ENCODE measurements at places on chromosomes 7 and 10. TPM values are rescaled to one million over a fixed set of nuclear protein-coding genes. Genes with fewer than 3 reads are reported as not detected.

- no peak for DNase-seq
- H3K4me3 ChIP-seq: no peak overlapping the region
- no peaks in the 10 kb centered on the region for H3K4me1 ChIP-seq
- no peaks in the 10 kb centered on the region for H3K36me3 ChIP-seq
Observed at GRCh38 chr10:14377591-14378175, 47.0 kb upstream of the FRMD4A start.

GRCh38 chr7:149286811-149287400, 24.9 kb downstream of the ZNF783 start:
- peaks cover 87% of the 10 kb centered on the region for H3K27me3 ChIP-seq
- no peak overlapping the region for H3K27ac ChIP-seq
- no peak overlapping the region for H3K4me3 ChIP-seq

GRCh38 chr7:130611218-130611617, 57.3 kb downstream of the COPG2 start:
- H3K27me3 ChIP-seq: no peaks in the 10 kb centered on the region
- no peak overlapping the region for H3K27ac ChIP-seq
- no peak for DNase-seq
- H3K4me1 ChIP-seq: no peaks in the 10 kb centered on the region
- H3K4me3 ChIP-seq: no peak overlapping the region

DNA sequence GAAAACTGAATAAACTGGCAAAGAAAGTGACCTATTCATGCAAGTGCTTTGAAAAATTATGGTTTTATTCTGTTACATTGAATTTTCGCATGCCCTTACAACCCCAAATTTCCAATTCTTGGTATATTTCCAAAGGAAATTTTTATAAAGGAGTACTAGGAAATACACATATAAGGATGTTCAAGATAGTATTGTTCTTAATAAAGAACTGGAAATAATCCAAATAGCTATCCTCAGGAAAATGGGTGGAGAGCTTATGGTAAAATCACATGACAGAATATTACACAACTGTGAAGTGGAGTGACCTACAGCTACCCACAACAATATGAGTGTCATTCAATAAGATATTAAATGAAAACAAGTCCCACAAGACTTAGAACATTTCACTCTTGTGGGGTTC, 138.9 kb upstream of the BMPER start:
- H3K36me3 ChIP-seq: no peaks in the 10 kb centered on the region
- DNase-seq: no peak
- H3K27me3 ChIP-seq: no peaks in the 10 kb centered on the region
- H3K27ac ChIP-seq: no peak overlapping the region

- no peaks in the 10 kb centered on the region for H3K36me3 ChIP-seq
- no peak for DNase-seq
- no peaks in the 10 kb centered on the region for H3K4me1 ChIP-seq
- no peak overlapping the region for H3K27ac ChIP-seq
- no peak overlapping the region for H3K4me3 ChIP-seq
Observed at GRCh38 chr7:42746214-42746613, 165.7 kb downstream of the C7orf25 start.

DNA sequence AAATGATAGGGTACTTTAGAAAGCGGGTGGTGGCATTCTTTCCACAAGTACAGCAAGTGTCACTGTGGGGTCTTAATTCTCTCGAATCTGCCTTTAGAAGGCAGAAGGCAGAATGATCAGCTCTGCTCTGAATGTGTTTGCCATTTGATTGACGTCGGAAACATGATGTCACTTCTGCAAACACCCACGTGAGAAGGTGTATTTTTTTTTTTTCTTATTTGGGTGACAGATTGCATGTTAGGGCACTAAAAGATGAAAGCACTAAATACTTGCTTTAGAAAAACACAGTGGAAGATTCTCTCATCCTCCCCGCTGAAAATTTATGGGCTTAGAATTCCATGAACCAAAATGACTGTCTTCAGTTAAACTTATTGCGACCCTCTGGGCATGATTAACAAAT, 150.2 kb downstream of the TCF7L2 start:
- no peak overlapping the region for H3K4me3 ChIP-seq
- no peak for DNase-seq
- H3K36me3 ChIP-seq: no peaks in the 10 kb centered on the region
- H3K27me3 ChIP-seq: peaks cover 4% of the 10 kb centered on the region
- no peaks in the 10 kb centered on the region for H3K4me1 ChIP-seq
- H3K27ac ChIP-seq: no peak overlapping the region

GRCh38 chr7:131816391-131817007, 260.1 kb upstream of the PODXL start:
- no peak overlapping the region for H3K4me3 ChIP-seq
- peaks cover 43% of the 10 kb centered on the region for H3K27me3 ChIP-seq
- no peaks in the 10 kb centered on the region for H3K4me1 ChIP-seq
- DNase-seq: no peak
- H3K36me3 ChIP-seq: no peaks in the 10 kb centered on the region

DNA sequence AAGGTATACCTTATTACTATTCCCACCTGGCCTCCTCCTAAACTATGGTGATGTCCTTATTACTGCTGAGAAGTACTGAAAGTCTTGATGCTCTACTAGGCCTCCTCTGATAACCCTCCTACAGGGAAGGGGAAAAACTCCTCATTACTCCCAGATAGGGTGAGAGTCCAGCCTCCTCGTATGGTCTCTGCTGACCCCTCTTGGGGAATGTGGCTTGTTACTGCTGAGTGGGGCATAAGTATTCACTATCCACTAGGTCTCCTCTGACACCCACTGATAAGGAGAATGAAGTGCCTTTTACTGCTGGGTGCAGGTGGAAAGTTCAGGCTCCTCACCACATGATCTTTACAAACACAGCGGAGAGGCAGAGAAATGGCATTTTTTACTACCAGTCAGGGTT, 222.9 kb downstream of the CHRM2 start:
- DNase-seq: peak; percentile 5
- H3K36me3 ChIP-seq: no peaks in the 10 kb centered on the region
- no peaks in the 10 kb centered on the region for H3K4me1 ChIP-seq
- no peak overlapping the region for H3K4me3 ChIP-seq
- no peaks in the 10 kb centered on the region for H3K27me3 ChIP-seq

DNA sequence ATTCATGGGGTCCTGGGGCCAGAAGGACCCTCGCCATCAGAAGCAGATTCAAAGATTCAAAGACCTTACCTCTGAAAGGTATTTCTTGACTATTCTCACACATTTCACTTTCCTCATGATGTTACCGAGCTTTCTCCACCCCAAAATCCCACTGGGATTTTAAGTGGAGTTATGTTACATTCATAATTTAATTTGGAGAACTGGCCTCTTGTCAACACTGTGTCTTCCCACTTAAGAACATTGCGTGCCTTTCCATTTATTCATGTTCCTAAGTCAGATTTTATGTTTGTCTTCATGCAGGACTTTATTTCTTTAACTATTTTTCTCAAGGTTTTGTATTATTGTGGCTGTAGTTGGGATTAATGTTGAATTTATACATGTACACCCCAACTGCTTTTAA, 123.5 kb upstream of the BMPER start:
- no peaks in the 10 kb centered on the region for H3K27me3 ChIP-seq
- DNase-seq: no peak
- no peak overlapping the region for H3K27ac ChIP-seq

DNA sequence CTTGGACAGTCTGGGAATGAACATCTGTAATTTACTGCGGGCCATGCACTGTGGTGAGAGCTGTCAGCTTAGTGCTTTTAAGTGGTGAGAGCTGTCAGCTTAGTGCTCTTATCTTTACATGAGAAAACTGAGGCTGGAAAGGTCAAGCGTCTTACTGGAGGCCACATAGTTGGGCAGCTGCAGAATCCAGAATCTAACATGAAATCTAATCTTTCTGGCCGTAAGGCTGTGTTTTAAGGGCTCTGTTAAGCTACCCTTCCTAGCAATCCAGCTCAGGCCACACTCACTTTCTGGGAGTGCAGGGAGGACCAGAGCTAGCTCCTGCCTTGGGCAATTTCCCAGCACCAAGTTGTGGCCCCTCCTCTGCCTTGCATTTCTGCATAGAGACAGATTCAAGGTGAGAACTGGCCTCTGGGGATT, 70.2 kb downstream of the SORCS3 start:
- no peaks in the 10 kb centered on the region for H3K36me3 ChIP-seq
- no peak overlapping the region for H3K4me3 ChIP-seq
- H3K27me3 ChIP-seq: no peaks in the 10 kb centered on the region
- H3K4me1 ChIP-seq: no peaks in the 10 kb centered on the region
- no peak overlapping the region for H3K27ac ChIP-seq
- DNase-seq: no peak

GRCh38 chr7:27165089-27165995, at the start of gene HOXA9:
HOXA9 (minus strand) TSS chr7:27165537; CDS start chr7:27165457, 80 bp downstream.
- DNase-seq: no peak
- peaks cover 37% of the 10 kb centered on the region for H3K27me3 ChIP-seq
- no peak within 1 kb of the TSS for H3K4me3 ChIP-seq
- no peaks in the 10 kb centered on the region for H3K4me1 ChIP-seq
- H3K27ac ChIP-seq: no peak within 1 kb of the TSS

DNA sequence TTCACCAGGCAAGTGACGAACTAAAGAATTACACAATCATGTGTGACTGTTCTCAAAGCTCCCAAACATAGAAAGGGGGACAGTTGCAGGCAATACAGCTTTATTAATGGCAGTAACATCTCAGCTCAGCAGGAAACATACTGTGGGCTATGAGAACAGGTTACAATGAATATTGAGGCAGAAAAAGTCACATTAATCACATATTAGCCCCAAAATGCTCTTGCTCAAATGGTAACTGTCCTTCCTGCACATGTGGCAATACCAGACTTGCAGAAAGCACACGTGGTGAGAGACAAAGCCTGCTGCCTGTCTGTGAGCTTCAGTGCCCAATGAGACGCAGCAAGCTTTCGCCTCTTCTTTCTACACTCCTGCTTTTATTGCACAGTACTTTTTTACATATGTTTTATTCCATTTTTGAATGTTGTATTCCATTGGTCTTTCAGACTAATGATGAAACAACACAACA, 104.9 kb upstream of the ACBD5 start:
- H3K4me1 ChIP-seq: no peaks in the 10 kb centered on the region
- DNase-seq: no peak
- H3K27me3 ChIP-seq: peaks cover 5% of the 10 kb centered on the region
- no peak overlapping the region for H3K4me3 ChIP-seq

GRCh38 chr10:103986360-103986759, 19.4 kb downstream of the SLK start:
- DNase-seq: no peak
- no peaks in the 10 kb centered on the region for H3K27me3 ChIP-seq
- H3K4me1 ChIP-seq: no peaks in the 10 kb centered on the region
- no peak overlapping the region for H3K27ac ChIP-seq

DNA sequence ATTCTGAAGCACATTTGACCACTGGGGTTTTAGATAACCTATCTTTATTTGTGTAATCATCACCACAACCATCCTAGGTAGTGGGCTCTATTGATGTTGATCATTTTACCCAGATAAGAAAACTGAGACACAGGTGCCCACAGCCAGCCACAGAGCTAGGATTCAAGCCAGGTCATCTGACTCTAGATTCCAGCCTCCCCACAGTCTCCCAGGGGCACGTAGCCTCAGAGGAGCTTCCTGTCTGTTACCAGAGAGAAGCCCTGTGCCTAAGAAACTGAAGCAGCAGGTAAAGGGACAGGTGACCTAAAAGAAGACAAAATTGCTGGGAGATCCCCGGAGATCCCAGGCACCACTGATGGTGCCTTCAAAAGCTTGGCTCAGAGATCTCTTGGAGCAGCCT, 55.8 kb downstream of the ALOX5 start:
- no peak overlapping the region for H3K4me3 ChIP-seq
- DNase-seq: no peak
- peaks cover 15% of the 10 kb centered on the region for H3K27me3 ChIP-seq
- H3K27ac ChIP-seq: no peak overlapping the region

GRCh38 chr7:105102557-105103352, 88.8 kb downstream of the KMT2E start:
- H3K36me3 ChIP-seq: peaks cover 86% of the 10 kb centered on the region
- H3K27me3 ChIP-seq: no peaks in the 10 kb centered on the region
- no peak overlapping the region for H3K27ac ChIP-seq
- no peak for DNase-seq
- no peak overlapping the region for H3K4me3 ChIP-seq
- H3K4me1 ChIP-seq: no peaks in the 10 kb centered on the region

- H3K4me1 ChIP-seq: peaks cover 18% of the 10 kb centered on the region
- no peaks in the 10 kb centered on the region for H3K27me3 ChIP-seq
- peaks cover 57% of the 10 kb centered on the region for H3K36me3 ChIP-seq
Observed at GRCh38 chr7:24824400-24824799, 67.1 kb upstream of the GSDME start.

- H3K27ac ChIP-seq: no peak overlapping the region
- no peak overlapping the region for H3K4me3 ChIP-seq
- H3K36me3 ChIP-seq: no peaks in the 10 kb centered on the region
- no peak for DNase-seq
- H3K27me3 ChIP-seq: no peaks in the 10 kb centered on the region
Observed at GRCh38 chr7:13309535-13309934, 622.1 kb downstream of the ARL4A start.

- H3K27ac ChIP-seq: no peak overlapping the region
- H3K27me3 ChIP-seq: no peaks in the 10 kb centered on the region
- no peak overlapping the region for H3K4me3 ChIP-seq
- peaks cover 15% of the 10 kb centered on the region for H3K36me3 ChIP-seq
- no peak for DNase-seq
- peaks cover 10% of the 10 kb centered on the region for H3K4me1 ChIP-seq
Observed at GRCh38 chr10:73917566-73918305, 6.8 kb downstream of the PLAU start.

DNA sequence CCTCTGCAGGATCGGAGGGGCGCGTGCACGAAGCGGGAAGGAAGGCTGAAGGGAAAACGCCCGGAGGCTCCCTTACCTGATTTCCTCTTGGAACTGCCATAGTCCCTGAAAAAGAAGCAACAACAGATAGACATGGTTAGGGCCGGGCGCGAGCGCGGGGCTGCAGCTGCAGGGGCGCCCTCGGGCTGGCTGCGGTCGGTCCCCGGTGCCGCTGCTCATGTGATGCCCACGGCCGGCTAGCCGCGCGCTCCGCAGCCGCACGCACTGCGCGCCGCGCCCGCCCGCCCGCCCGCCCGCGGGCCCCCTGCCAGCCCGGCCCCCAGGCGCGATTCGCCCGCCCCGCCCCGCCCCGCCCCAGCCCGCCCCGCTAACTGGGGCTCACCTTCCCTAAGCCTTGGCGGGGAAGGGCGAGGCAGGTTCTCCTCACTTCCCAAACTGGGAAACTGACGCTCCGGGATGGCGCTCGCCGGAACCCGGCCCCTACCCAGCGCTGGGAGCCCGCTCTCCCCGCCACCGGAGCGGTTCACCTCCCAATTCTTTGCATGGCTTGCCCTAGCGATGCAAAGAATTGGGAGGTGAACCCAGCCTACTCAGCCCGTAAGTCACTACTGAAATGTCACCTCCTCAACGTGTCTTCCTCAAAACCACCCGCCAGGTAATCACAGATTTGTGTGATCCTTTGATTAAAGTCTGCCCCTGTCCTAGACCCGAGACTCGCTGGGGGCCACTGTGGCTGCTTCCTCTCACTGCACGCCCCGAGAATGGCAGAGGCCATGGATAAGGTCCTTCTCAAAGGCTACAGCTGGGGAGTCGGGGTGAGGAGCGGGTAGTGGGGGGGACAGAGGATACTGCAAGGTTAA, 162.2 kb downstream of the SH3PXD2A start:
- no peaks in the 10 kb centered on the region for H3K36me3 ChIP-seq
- peaks cover 44% of the 10 kb centered on the region for H3K4me1 ChIP-seq
- H3K4me3 ChIP-seq: peak overlapping the region; percentile 34
- H3K27ac ChIP-seq: no peak overlapping the region
- no peaks in the 10 kb centered on the region for H3K27me3 ChIP-seq
- peak; percentile 76 for DNase-seq

The GPR26 gene
- not detected for total RNA-seq

The SAMD9 gene
- 2.7 TPM for total RNA-seq

The NUTM2D gene
- 9.6 TPM for total RNA-seq

The FBXL13 gene
- 27.4 TPM for total RNA-seq

The SPDYE9 gene
- not detected for total RNA-seq

The CYP3A4 gene
- total RNA-seq: 0.07 TPM

The MMD2 gene
- not detected for total RNA-seq

The CTAGE4 gene
- total RNA-seq: not detected

The AKR1C2 gene
- total RNA-seq: 29.4 TPM
